T-cell (primary cell): ENCODE measurements at places on chromosomes 2 and 18. TPM values are rescaled to one million over a fixed set of nuclear protein-coding genes. Genes with fewer than 3 reads are reported as not detected.
A peak's percentile ranks its signal among the peaks of the same experiment; 100 is the strongest.

Gene SOCS6
- total RNA-seq, result 1.3 TPM

Gene HSPD1
- total RNA-seq, result 138 TPM

Gene FAM110C
- 1.9 TPM for total RNA-seq

Gene FAM124B
- total RNA-seq, result 1.2 TPM

Gene WNT6
- not detected for total RNA-seq

- H3K36me3 ChIP-seq, result no peaks in the 10 kb centered on the region
- H3K27me3 ChIP-seq, result no peaks in the 10 kb centered on the region
- H3K4me1 ChIP-seq, result no peaks in the 10 kb centered on the region
- no peak for DNase-seq
- no peak overlapping the region for H3K4me3 ChIP-seq
- no peak overlapping the region for H3K27ac ChIP-seq
Measured at GRCh38 chr2:233815861-233816260, 37.7 kb downstream of the MROH2A start.

DNA sequence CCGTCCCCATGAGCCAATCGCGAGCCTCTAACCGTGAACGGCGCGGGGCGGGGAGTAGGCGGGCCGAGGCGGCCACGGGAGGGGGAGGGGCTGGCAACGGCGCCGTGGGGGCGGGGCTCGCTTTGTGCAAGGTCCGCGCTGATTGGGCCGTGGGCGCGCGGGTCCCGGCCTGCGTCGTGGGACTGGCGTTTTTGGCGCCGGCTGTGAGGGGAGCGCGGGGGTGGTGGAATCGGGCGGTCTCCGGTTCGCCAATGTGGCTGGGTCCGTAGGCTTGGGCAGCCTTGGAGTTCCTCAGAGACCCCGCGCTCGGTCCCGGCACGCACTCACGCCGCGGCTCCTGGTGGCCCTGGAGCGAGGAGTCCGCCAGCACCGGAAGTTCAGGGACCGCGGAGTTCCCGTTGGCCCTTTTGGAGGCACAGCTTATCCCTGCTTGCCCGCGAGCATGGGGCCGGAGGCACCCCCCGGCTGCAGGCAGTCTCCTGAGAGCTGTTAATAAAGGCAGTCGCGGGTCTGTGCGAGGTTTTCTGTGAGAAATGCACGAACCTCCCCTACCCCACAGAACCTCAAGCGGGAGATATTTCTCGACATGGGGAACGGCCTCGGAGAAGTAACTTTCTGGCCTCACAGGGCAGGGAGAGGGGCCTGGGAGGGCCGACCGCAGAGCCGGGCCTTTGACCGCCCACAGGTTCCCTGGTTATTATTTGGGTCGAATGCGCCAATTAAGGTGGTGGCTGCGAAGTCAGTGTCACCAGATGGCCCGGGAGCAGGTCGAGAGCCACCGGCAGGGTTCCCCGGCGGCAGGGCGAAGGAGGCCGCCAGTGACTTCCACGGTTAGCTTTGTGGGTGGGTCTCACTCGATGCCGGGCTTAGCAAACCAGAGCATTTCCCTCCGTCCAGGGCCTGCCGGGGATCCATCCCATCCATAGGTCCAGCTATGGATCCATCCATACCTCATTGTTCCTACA is 574 bp upstream of the NCL start:
- peaks cover 44% of the 10 kb centered on the region for H3K4me1 ChIP-seq
- H3K27ac ChIP-seq, result peak overlapping the region; percentile 99
- no peaks in the 10 kb centered on the region for H3K27me3 ChIP-seq
- H3K36me3 ChIP-seq, result peaks cover 3% of the 10 kb centered on the region
- peak overlapping the region; percentile 89 for H3K4me3 ChIP-seq

- H3K4me3 ChIP-seq, result no peak overlapping the region
- no peaks in the 10 kb centered on the region for H3K4me1 ChIP-seq
- no peak overlapping the region for H3K27ac ChIP-seq
Measured at GRCh38 chr18:52715991-52716390, 376.0 kb downstream of the DCC start.

GRCh38 chr2:240184656-240185055 is 44.2 kb upstream of the OTOS start:
- no peaks in the 10 kb centered on the region for H3K4me1 ChIP-seq
- no peaks in the 10 kb centered on the region for H3K36me3 ChIP-seq
- H3K27ac ChIP-seq, result no peak overlapping the region

DNA sequence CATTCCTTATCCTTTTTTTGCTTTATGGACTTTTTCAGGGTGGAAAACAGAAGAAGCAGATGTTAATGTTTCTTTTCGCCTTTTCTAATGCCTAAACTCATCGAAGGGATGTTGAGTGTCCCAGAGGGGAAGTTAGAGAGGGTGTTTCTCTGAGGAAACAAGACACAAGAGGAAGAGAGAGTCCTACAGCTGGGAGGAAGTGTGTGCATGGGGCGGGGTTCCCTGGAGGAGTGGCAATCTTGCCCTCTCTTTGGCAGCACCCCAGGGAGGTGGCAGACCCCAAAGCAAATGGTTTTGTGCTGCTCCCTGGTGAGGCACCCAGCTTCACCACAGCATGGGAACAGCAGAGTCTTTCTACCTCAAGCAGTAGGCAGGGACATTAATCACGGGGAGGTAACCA is 377.6 kb downstream of the RND3 start:
- no peak overlapping the region for H3K4me3 ChIP-seq
- H3K27me3 ChIP-seq, result no peaks in the 10 kb centered on the region
- H3K36me3 ChIP-seq, result no peaks in the 10 kb centered on the region
- no peak for DNase-seq
- no peaks in the 10 kb centered on the region for H3K4me1 ChIP-seq

- H3K27me3 ChIP-seq, result no peaks in the 10 kb centered on the region
- H3K27ac ChIP-seq, result peak overlapping the region; percentile 86
- H3K4me1 ChIP-seq, result peaks cover 34% of the 10 kb centered on the region
- no peak overlapping the region for H3K4me3 ChIP-seq
- DNase-seq, result no peak
Measured at GRCh38 chr2:37583402-37583801, 88.0 kb downstream of the CDC42EP3 start.

GRCh38 chr18:35750929-35751328 is 169.4 kb downstream of the GALNT1 start:
- no peaks in the 10 kb centered on the region for H3K27me3 ChIP-seq
- H3K36me3 ChIP-seq, result no peaks in the 10 kb centered on the region
- H3K4me1 ChIP-seq, result no peaks in the 10 kb centered on the region
- H3K4me3 ChIP-seq, result no peak overlapping the region
- no peak for DNase-seq
- no peak overlapping the region for H3K27ac ChIP-seq

GRCh38 chr2:237978058-237978712 is 11.4 kb downstream of the UBE2F start:
- no peak overlapping the region for H3K4me3 ChIP-seq
- H3K27ac ChIP-seq, result no peak overlapping the region
- peaks cover 24% of the 10 kb centered on the region for H3K4me1 ChIP-seq

DNA sequence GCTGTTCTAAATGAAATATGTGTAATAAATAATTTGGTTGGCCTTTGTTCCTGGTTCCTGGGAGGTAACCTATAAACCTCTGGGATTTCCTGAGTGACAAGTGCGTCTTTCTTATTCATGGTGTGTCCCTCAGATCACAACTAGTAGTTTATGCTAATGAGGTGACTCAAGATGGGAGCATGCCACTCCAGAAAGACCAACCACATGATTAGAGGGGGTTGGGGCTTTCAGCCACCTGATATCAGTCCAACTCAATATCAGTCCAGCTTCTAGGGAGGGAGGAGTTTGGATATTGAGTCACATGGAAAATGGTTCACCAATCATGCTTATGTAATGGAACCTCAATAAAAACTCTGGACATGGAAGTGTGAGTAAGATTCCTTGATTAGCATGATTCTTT is 96.6 kb downstream of the QPCT start:
- no peaks in the 10 kb centered on the region for H3K4me1 ChIP-seq
- no peak for DNase-seq
- H3K27ac ChIP-seq, result no peak overlapping the region
- H3K36me3 ChIP-seq, result no peaks in the 10 kb centered on the region
- peaks cover 5% of the 10 kb centered on the region for H3K27me3 ChIP-seq
- H3K4me3 ChIP-seq, result no peak overlapping the region
